ENCODE measurements at places on chromosomes 7 and 10.

- no peak for DNase-seq
Observed at GRCh38 chr7:102193806-102194205, 92.9 kb upstream of the SH2B2 start.

DNA sequence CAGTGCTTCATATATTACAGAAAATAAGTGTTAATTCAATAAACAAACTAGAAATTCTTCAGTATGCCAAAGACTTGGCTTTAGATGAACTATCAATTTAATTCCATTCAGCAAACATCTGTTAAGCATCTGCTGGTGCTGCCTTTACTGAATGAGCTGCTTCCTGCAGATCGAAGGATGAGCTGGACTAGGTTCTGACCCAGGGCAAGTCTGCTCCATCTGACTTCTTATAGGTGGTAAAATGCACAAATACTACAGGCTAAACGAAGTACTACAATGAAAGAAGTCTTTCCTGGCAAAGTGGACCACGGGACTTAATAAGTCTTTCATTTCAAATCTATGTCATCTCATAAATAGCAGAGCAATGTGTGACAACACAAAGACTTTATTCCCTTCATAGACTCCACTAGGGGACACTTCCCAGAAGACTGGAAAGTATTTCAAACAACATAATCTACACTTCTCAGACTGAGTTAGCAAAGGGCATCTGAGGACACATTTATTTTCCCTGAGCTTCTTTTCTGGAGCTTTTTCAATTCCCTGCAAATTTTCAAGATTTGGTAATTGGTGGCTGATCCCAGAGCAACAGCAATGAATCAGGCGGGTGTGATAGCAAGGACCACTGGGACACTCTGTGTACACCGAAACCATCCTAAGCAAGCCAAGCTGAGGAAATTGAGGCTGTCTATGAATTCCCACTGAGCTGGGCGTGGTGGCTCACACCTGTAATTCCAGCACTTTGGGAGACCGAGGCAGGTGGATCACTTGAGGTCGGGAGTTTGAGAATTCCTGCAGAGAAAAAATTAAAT lies 108.9 kb upstream of the FRMD4A start:
- DNase-seq: no peak

DNA sequence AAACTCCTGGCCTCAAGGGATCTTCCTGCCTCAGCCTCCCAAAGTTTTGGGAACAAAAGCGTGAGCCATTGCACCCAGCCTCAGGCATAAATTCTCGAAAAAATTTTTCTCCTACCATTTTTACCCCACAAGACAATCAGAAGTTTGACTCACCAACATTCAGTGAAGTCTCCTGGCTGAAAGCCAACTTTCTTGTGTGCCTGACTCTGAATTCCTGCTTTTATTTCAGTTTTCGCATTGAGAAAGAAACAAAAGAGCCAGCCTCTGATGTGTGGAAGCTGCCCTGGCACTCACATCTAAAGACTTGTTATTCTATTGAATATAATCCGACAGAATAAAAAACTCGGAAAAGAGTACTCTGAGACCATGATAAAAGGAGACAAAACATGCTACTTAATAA lies 402.9 kb downstream of the MAGI2 start:
- no peak for DNase-seq

DNA sequence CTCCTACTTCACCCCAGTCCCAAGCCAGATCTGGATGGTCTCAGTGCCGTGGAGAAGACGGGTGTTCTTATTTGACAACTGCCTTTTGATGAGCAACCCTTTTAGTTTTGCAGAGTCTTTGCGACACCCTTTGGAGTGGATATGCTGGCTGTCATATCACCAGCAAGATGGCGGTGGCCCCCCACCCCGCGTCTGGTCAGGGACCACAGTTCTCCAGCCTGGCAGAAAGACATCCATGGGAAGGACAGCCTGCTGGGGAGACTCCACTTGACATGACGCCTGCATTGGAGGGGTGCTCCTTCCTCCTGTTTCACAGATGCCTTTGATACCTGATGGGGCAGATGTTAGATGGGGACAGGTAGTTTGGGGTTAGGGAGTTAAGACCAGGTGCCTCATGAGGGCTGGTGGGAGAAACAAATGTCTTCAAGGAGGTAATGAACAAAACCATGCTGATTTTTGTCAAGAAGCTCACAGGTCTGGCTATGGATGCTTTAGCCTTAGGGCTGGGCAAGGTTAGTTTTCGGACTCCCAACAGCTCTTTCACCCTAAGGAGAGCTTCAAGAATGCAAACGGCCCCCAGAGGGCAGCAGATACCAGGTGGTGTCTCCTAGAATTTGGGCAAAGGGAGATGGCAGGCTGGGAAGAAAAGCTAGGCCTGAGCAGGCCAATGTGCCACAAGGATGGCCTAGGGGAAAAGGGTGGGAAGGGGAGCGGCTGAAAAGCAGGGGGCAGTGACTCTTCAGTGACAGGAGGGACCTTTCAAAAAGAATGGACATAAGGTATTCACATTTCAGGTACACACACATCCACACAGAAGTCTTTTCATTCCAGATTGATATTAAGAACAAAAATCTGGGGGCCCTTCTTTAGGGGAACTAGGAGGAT lies 95.2 kb downstream of the CLEC2L start:
- DNase-seq: peak; percentile 17

- DNase-seq: no peak
Observed at GRCh38 chr10:16386855-16387254, 50.0 kb upstream of the PTER start.

- DNase-seq: no peak
Observed at GRCh38 chr10:68302871-68303270, 29.0 kb upstream of the HNRNPH3 start.

DNA sequence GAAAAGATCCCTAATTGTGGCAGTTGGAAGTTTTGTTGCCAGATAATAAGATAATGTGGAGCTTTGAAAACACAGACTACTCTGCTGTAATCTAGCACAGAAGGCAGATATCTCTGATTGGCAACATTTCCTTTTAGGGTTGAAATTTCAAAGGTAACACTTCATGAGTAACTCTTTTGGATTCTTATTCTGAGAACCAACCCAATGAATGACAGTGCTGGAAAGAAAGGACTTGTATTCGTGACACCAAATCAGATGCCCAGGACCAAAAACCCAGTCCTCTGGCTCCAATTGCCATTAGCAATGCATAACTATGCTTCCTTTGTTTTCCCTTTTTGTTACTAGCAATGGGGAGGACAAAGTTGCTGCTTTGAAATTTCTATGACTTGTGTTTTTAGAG lies 41.0 kb upstream of the ELMO1 start:
- no peak for DNase-seq

- no peak for DNase-seq
Observed at GRCh38 chr10:62501547-62501946, 127.4 kb downstream of the ZNF365 start.

DNA sequence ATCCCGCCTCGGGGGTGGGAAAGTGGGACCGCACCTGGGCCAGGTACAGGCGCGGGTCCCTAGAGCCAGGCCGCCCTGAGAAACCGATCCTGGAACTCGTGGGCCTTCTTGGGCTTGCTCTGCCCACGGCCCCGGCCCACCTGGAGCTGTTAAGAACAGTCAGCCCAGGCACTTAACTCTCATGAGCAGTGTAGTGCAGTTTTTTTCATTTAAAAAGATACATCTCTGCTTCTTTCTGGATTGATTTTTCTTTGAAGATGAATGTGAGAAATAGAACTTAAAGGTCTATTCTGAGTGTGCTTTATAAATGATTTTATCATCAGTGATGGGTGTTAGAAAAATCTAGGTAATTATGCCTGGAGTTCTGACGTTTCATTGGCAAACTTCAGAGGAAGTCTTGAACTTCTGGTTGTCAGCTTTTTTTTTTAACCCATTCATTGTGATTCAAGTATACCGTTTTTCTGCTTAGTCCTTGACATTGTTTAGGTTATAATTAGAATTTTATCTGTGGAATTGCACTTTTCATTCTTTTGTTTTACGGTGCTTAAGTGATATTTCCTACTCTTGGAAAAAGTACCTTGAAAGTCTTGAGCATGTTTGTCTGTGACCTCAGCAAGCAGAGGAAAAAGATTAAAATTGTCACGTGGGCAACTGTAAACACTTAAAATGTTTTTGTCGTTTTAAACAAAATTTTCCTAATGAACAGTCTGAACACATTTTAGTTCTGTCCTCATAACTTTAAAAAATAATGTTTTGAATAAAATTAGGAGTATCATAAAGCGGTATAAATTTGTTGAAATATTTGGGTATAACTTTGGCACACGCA lies 906 bp downstream of the CDK1 start:
- DNase-seq: no peak

DNA sequence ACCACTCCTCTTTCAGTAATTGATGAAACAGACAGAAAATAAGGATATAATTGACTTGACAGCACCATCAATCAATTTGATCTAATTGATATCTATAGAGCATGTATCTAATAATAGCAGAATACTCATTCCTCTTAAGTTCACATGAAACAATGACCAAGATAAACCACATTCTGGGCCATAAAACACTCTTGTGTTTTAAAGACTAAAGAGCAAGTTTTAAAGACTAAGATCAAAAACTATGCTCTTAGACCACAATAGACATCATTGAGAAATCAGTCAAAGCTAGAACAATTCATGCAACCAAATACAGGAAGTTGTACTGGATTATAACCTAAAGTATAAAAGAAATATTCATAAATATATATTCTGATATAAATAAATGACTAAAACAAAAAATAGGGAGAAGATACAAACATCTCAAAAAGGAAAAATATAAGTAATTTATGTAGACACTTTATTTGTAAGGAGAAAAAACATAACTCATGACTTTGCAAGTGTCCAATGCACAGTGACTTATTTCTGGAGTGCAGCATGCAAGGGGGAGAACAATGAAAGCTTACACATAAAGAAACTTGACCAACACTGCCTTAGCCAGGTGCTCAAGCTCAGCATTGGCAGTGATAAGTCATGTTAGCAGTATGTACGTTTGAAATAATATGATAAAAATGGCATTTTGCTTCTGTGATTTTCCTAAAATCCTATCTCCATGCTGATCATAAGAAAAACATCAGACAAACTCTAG lies 312.7 kb upstream of the IGFBP3 start:
- DNase-seq: no peak

DNA sequence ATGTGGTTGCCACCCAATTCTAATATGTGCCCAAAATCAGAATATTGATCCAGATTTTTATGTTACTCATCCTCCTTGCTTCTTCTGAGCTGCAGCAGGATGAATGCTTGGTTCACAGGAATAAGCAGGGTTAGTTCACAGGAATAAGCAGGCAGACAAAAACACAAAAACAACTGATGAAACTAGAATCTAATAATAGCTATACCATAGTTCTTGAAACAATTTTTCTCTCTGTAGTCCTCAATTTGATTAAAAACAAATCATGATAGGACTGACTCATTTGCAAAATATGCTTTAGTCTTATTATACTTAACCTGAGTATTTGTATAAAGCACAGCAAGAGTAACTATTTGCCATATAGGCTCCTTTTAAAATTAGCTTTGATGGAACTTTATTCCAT lies 24.4 kb upstream of the ARHGAP12 start:
- DNase-seq: no peak

GRCh38 chr10:14391342-14391741 lies 60.6 kb upstream of the FRMD4A start:
- DNase-seq: no peak

- DNase-seq: no peak
Observed at GRCh38 chr10:91799612-91799975, 1.4 kb downstream of the TNKS2 start.

DNA sequence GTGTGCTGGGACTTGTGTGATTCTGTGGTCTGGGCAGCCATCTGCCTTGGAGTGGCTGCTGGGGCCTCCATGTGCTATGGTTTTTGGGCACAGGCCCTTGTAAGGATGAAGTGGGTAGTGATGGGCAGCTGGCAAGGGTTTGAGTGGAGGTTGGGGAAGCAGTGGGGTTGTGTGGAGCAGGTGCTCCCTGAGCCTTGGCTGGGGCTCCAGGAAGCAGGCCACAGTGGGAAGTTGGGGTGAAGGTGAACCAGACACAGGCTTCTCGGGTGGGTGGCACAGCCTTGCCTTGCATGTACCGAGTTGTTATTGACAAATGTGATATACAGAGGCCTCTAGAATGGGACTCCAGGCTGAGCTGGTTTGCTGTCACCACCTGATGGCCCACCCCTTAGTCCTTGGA lies 82.3 kb downstream of the ADCY1 start:
- no peak for DNase-seq

DNA sequence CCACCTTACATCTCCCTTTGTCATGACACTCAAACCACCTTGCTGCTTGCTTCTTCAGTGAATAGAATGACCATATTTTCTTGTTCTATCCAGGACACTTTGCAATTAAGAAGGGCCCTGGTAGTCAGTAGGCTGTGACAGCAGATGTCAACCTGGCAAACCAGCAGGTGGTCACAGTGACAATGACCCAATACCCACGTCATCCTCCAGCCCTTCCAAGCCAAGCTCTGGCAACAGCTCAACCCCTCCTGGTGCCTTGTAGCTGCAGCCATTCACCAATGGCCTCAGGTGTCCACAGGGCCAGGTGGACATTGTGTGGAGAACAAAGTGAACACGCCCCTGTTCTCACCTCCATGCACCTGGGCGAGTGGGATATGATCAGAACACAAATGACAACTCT lies 87.6 kb upstream of the MACROH2A2 start:
- DNase-seq: no peak

DNA sequence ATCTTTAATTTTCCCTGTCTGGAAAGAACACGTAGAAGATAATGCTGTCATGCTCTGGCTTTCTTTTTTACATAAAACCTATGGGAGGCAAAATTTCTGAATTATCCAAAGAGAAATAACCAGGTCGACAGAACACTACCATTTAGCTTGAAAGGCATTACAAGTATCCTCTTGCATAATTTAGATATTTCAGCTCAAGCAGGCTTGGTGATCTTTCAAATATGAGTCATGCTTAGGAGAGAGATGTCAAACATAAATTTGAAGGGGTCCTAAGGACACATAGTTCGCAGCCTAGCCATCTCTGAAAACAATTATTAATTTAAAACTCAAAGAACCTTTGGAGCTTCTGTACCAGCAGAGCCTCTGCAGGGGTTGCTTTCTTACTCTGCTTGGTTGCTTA lies 100.9 kb downstream of the FAS start:
- no peak for DNase-seq

- no peak for DNase-seq
Observed at GRCh38 chr10:19819419-19820033, 3.3 kb downstream of the PLXDC2 start.

DNA sequence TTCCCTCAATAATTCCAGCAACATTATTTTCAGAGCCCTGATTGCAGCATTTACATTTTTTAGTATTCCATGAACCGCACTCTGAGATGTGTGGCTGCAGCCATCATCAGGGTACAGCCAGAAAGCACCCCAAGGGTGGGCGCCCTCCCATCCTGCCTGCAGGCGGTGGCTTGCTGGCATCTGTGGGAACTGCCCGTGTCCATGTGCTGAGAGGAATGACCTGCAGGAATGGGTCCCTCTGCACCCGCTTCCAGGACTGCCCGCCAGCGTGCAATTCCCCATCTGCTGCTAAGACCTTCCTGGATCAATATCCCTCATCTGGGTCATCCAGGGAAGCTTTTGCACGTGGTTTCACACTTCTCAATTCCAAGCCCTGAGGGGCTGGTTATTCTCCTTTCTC lies 32.8 kb upstream of the NUB1 start:
- no peak for DNase-seq

GRCh38 chr7:17633067-17633466 lies 307.2 kb downstream of the SNX13 start:
- no peak for DNase-seq

- DNase-seq: no peak
Observed at GRCh38 chr7:44121761-44122420, 1.5 kb downstream of the POLD2 start.
